ENCODE measurements at places on chromosomes 4 and X.

- no peak for DNase-seq
Measured at GRCh38 chr4:103774326-103774825, 54.6 kb upstream of the TACR3 start.

- DNase-seq: no peak
Measured at GRCh38 chr4:121270389-121270788, 106.3 kb upstream of the TNIP3 start.

GRCh38 chr4:7847206-7847605, 92.5 kb downstream of the AFAP1 start:
- no peak for DNase-seq

GRCh38 chrX:48896611-48897011, 957 bp downstream of the TIMM17B start:
- DNase-seq: no peak

- no peak for DNase-seq
Measured at GRCh38 chr4:30723201-30723955, 3.2 kb downstream of the PCDH7 start.

- DNase-seq: no peak
Measured at GRCh38 chr4:11440481-11441193, 11.9 kb upstream of the HS3ST1 start.

- no peak for DNase-seq
Measured at GRCh38 chr4:71288875-71289274, 49.9 kb upstream of the SLC4A4 start.

All from NCI-H187 treated with DMSO at 0.1 percent for 48 hours (cell line).